Hematopoietic multipotent progenitor cell treated with erythropoietin and hydrocortisone succinate and interleukin-3 and kit ligand, for 6 days (in vitro differentiated cells): ENCODE measurements at places on chromosomes 7 and 10.

DNA sequence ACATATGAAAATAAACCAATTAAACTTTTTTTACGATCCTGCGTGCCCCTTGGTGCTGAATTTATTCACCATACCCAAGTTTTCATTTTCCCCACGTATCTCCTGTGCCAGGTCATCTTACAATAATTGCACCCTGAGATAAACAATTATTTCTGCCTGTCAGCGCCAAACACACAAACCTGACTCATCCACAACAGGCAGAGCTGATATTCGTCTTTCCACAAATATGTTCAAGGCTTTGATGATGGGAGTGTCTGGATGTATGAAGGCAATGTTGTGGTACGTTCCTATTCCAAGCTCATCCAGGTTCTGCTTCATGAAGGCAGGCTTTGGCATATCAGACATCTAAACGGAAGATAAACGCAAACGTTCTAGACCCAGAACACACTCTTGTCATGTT lies 45.8 kb upstream of the RHEB start:
- no peak for DNase-seq

GRCh38 chr10:60353519-60354258 lies 36.0 kb downstream of the ANK3 start:
- peak; percentile 2 for DNase-seq

- DNase-seq = peak; percentile 21
Measured at GRCh38 chr10:105742184-105742583, 1101.1 kb downstream of the SORCS3 start.

GRCh38 chr7:47325337-47325736 lies 256.6 kb downstream of the TNS3 start:
- no peak for DNase-seq

- DNase-seq = no peak
Measured at GRCh38 chr7:110050785-110051184, 1040.1 kb upstream of the LRRN3 start.

GRCh38 chr10:117162093-117163060 lies 24.3 kb upstream of the VAX1 start:
- DNase-seq = no peak

DNA sequence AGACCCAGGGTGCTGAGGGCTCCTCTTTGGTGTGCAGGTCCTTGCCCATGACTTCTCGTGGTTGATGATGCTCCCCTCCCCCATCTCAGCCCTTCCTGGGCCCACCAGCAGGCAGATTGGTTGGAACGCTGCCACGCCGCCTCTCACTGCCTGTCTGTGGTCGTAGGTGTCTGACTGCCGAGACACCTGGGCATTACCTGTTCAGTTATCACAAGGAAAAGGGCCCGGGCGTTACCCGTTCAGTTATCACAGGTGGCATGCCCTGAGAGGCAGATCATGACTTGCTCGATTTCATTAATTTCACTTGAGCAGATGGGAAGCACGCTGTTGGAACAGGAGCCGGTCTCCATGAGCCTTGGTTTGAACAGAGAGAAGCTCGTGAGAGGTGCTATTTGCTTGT lies 42.5 kb downstream of the TACR2 start:
- DNase-seq = no peak

DNA sequence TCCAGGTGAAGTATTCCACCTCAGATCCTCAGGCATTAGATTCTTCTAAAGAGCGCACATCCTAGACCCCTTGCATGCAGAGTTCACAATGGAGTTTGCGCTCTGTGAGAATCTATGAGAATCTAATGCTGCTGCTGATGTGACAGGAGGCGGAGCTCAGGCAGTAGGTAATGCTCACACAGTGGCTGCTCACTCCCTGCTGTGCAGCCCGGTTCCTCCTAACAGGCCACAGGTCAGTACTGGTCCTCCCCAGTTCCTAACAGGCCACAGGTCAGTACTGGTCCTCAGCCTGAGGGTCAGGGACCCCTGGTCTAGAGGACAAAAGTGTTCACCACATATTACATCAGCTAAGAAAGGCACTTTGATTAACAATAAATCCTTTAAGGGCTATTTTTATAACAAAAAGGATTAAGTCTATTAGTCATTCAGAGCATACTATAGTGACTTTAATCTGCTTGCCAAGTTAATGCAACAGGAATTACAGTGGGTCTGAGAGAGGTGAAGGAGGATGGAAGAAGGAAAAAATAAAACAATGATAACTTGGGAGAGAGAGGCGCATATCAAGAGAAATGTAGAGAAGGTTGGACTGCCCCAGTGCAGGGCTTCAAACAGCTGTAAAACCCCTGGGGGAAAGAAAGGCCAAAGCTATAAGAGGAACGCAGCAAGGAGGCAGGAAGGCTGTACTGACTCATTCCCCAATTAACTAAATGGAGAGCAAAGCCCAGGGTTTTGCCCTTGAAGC lies 49.2 kb downstream of the CUL2 start:
- no peak for DNase-seq

DNA sequence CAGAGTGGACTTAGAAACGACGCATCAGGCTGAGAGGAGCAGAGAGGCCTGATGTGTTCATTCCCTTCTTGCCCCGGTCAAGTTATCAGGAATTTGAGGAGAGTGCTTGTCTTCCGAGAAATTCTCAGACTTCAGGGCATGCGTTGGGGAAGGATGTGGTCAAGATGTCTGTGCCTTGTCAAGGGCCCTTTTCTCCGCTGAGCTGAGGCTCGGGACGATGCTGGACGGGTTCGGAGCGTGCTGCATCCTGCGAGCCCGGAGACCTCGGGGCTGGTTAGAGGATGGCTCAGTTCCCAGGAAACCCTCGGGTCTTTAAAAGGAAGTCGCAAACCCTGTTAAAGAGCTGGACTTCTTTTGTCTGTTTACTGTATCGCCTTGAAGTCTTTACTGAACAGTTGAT lies 325.4 kb downstream of the ADARB2 start:
- no peak for DNase-seq

DNA sequence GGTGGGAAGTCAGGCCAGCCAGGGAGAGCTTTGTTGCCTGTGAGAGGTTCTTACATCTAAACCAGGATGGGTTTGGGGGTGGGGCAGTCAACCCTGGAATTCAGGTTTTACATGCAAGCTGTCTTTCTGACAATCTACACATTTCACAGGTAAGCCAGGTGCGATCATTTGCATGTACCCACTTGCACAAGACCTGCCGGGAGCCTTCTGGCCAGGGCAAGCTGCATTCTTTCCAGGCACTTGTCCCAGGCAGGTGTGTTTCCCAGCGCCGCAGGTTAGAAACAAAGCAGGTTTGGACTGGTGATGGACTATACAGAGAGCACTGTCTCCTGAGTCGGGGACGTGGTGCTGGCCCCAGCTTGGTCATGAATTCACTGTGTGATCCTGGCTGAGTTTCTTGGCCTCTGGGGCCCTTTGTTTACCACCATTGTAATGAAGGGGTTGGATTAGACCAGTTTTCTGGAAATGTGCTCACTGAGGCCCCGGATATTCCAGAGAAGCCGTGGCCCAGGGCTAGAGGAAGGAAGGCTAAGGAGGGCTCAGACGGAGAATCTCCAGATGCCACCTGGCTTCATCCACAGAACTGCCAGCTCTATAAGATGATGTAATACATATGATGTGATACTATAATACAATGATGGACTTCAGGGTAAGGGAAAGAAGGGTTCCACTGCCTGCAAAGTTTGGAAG lies 205.2 kb upstream of the SVIL start:
- DNase-seq = no peak

DNA sequence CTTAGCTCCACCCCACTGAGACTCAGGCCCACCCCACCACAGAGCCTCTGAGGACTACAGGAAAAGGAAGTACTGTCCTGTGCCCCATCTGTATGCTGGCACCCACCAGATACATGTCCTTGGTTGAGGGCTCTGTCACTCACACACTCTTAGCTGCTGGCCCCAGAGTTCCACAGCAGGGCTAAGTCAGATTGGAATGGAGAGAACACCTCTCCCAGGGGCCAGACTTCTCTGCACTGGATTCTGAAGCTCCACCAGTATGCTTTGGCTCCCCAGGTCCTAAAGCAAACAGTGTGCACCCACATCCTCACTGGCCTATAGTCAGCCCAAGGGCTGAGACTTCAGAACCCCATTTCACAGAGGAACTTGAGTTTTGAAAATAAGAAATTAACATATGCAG lies 103.2 kb upstream of the PPP2R2D start:
- DNase-seq = no peak

DNA sequence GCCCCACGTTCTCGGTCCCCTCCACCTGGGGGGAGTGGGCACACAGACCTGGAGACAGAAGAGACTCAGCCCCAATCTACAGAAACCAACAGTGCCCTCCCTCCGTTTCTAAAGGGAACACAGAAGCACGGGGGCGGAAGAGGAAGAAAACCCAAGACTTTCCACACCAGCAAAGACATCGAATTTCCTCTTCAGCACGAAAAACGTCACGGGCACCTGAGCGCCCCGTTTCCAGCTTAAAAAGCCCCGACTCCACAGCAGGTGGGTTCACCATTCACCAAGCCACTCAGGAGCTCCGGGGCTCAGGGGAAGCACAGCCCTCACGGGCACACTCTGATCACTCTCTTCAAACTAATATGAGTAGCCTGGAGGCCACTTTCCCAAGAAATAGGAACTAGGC lies 19.6 kb downstream of the NUDT1 start:
- peak; percentile 41 for DNase-seq

DNA sequence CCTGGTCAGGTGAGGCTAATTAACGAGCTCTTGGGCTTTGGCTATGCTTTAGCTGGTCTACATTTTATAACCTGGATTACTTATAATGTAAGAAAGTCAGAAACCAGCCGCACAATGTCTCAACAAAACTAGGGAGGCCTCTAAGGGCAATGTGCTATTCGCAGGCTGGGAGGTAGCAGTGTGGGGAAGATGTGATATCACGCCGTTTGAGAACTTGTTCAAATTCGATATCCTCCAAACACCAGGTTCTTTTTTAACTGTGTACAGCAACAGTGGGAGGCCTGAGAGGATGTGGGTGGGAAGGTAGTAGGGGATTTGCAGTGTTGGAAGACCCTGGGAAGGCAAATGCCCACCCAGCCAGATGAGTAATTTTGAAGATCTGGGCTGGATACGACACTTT lies 184.5 kb downstream of the JAZF1 start:
- DNase-seq = no peak

DNA sequence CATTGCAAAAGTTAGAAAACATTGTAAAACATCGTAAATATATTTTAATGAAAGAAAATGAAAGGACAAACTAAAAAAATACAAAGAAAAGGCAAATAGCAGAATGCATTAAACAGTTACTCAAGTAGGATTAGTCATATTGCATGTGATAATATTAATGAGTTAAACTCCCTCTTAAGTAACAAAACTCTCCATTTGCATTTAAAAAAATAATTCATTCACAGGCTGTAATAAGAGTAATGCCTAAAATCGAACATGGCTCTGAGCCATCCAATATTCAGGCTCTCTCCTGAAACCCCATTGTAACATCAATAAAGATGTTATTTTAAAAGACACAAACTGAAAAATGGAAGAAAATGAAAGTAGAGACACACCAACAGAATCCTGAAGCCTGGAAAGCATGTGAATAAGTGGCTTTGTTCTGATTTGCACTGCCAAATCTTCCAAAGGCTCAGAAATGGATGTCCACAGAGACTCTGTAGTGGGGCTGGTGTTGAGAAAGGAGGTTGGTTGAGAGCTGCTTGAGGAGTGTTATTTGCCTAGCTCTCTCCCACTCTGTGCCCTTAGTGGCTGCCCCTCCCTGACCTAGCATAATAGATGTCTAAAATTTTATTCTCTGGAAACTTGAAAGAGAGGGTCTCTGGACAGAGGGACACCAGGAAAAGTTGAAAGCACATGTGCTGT lies 268.3 kb upstream of the MEOX2 start:
- no peak for DNase-seq

DNA sequence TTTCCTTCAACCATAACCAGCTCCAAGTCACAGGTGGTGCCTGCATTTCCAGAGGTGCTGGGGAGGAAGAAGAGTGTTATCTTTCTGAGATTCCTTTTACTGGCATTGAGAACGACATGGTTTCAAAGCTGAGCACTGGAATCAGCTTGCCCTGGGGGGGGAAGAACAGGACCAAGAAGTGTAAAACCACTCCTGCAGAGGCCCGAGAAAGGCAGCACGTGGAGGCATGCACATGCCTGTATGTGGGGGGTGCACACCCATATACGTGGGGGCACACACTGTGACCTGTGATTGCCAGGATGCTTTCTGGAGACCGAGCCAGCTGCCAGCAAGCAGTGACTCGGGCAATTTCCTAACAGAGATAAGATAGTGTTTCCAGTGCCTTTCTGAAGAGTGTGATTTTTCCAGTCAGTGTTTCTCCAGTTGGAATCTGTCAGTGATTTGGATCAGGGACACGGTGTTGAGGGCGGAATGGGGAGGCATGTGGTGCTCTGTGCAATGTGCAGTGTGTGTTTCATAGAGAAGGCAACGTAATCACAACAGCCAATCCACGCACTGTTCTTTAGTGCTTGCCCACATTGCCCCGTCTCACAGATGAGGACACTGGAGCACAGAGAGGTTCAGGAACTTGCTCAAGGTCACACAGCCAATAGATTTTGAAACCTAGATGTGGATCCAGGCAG lies 4.2 kb downstream of the LRRC27 start:
- DNase-seq = peak; percentile 49

DNA sequence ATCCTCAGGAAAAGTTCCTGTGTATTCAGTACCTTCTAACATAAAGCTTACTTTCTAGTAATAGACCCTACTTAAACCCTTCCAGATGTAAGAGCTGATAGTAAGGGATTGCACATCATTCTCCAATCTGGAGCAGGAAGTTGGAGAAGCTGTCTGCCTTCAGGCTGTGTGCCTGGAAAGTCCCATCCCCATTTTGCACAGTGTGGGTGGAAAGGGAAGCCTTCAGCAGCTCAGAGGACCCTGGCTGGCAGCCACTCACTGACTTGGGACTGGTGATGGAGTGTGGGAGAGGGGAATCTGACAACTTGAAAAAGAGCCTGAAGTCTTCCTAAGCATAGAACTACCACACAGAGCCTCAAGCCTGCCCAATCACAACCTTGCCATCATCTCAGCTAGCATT lies 164.1 kb upstream of the ADO start:
- DNase-seq = no peak

GRCh38 chr7:120927454-120928103 lies 23.0 kb upstream of the ING3 start:
- no peak for DNase-seq

- no peak for DNase-seq
Measured at GRCh38 chr10:101323495-101323894, 30.5 kb upstream of the BTRC start.

DNA sequence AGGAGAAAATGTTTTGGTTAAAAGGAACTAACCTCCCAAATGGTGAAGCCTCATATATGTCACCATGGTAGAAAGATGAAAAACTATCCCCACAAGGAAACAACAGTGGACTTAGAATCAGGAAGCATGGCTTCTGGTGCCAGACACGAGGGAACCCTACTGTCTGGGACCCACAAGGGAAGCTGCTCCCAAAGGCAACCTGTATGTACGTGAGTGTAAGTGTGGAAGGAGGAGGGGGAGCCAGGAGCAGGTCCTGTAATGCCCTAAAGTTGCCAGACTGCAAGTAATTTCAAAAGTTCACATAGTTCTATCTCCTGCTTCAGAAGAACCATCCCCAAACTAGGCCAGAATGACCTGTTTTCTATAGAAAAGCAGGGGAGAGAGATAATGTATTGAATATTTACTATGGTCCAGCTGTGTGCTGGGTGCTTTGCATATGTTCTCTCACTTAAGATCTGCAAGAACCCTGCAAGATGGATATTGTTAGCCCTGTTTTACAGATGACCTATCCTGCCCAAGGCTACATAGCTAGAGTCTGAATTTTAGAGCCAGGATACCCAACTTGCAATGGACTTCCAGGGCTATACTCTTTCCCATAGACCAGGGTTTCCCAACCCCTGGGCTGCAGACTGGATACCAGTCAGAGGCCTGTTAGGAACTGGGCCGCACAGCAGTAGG lies 19.2 kb downstream of the DUSP5 start:
- no peak for DNase-seq
